ENCODE measurements at places on chromosomes 1 and 21. TPM values are rescaled to one million over a fixed set of nuclear protein-coding genes. Genes with fewer than 3 reads are reported as not detected.

Gene RPE65
- not detected for total RNA-seq

Gene KCNQ4
- 2.1 TPM for total RNA-seq

Gene PAPPA2
- total RNA-seq, result 0.19 TPM

Gene TSACC
- not detected for total RNA-seq

Gene HORMAD1
- 0.92 TPM for total RNA-seq

Gene EPHX1
- 230 TPM for total RNA-seq

Gene KIF26B
- total RNA-seq, result 0.50 TPM

GRCh38 chr1:151885479-151885878 lies 23.8 kb downstream of the THEM4 start:
- DNase-seq, result no peak

GRCh38 chr1:54371942-54372275 lies 34.3 kb downstream of the SSBP3 start:
- DNase-seq, result no peak

- peak; percentile 83 for DNase-seq
These were observed 44.0 kb downstream of the YARS1 start for GRCh38 chr1:32773018-32773763.

DNA sequence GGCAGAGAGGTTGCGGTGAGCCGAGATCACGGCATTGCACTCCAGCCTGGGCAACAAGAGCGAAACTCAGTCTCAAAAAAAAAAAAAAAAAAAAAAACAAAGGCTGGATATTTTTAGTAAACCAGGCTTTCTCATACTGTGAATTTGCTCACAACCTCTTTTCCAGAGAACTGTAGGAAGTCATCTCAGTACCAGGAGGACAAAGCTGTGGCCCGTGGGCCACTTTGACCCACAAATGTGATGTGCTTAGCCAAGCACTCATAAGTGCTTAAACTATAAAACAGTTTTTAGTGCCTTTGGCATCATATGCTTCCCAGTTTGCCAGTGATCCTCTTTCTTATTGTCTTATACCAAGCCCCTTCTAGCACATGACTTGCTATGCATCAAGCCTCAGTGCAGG lies 46.5 kb downstream of the RNF11 start:
- no peak for DNase-seq

DNA sequence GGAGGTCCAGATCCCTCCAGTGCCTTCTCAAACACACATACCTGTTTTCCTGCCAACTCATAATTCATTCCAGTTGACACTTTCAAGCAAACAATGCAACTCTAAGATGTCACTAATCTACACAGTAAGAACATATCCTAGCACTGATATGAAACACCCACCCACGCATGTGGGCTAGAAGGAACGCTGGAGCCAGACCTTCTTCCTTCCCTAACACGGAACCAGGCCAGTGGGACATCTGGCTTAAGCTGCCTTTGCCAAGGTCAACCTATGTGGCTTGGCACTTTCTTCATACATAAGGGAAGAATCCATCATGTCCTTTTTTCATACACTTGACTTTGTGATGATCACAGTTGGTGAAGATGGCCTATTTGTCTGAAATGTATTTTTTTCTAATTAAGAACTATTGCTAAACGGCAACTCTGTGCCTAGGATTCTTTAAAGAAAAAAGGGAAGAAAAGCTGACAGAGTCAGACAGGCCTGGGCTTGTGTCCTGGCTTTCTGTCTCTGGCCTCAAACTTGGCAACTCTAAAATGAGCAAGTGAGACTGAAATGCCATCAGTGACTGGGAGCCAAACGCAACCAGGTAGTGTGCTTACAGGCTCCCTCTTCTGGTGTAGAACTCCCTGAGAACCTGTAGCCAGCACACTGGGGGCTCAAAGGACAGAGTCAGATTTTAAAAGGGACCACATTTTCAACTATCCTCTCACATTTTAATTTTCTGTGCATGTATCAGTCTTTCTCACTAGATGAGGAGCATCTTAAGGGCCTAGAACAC lies 92.6 kb upstream of the BEND5 start:
- no peak for DNase-seq

GRCh38 chr1:215426101-215426500 lies 141.0 kb upstream of the KCTD3 start:
- DNase-seq, result no peak

DNA sequence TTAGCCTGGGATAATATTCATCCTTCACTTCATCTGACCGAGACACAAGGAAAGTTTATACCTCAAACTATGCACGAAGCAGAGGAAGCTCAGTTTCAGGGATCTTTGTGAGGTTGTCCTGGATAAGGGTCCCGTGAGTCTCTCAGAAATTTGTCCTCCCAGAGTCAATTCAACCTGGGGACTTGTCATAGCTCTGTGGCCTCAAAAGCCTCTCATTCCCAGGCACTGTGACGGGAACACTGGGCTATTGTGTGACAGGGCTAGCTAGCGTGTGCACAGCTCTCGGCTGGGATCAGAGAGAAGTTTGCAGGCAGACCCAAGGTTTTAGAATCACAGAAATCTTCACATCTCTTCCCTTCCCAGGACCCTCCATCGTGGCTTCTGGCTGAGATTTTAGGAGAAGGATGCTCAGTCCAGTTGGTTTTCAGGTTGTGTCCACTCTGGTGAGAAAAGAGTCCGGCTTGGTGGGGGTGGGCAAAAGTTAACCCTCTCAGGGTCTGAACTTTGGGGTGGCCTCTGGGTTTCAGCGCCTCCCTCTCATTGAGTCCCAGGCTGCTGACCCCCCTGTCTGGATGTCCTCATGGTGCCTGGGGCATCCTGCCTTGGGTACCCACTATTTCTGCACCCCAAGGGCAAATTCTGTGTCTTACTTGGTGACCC lies 20.4 kb upstream of the LBR start:
- no peak for DNase-seq

DNA sequence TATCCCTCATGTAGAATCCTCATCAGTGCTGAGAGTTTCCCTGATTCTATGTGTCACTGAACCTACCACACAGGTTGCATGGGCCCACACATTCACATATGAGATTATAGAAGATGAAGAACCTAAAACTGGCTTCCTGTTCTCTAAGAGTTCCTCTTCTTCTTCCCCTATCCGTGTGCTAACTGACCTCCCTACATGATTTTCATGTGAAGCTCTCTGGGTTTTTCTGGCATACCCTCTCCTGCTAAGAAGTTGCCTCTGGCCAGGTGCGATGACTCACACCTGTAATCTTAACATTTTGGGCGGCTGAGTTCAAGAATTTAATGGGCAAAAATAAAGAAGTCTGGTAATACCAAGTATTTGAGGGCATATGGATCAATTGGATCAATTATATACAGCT lies 5.5 kb upstream of the CD244 start:
- DNase-seq, result no peak

GRCh38 chr21:46052703-46053651 lies 44.9 kb upstream of the COL6A2 start:
- DNase-seq, result no peak

- no peak for DNase-seq
These were observed 32.7 kb downstream of the MRPS6 start for GRCh38 chr21:34105947-34106541.

- no peak for DNase-seq
These were observed 8.6 kb upstream of the EDN2 start for GRCh38 chr1:41493117-41493536.

- DNase-seq, result no peak
These were observed 3.6 kb upstream of the PRRX1 start for GRCh38 chr1:170660281-170660713.

DNA sequence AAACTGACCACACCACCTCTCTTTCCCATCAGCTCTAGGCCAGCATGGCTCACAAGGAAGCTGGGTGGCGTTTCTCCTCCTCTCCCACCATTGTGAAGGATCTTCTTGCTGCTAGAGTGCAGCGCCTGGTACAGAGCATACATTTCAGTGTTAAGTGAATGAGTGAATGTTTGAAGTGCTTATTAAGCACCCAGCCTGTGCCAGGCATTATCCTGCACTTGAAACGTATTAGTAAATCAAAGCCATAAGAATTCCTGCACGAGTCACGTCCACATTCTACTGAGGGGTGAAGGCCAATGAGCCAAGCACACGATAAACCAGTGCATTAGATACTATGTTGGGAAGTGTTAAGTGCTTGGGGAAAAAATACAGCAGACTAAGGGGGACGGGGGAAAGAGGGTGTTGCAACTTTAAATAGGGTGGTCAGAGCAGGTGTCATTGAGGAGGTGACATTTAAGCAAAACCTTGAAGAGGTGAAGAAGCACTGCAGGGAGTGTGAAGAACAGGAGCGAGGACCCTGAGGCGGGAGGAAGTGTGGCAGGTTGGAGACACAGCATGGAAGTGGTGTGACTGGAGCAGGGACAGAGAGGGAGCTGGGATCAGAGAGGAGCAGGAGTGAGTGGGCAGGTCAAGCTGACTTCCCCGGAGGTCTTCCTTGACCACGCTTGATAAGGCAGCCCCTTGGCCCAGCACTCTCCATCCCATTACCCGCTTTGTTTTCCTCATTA lies 48.5 kb upstream of the LRRN2 start:
- no peak for DNase-seq

- no peak for DNase-seq
These were observed 259.6 kb upstream of the ST6GALNAC5 start for GRCh38 chr1:76607717-76608116.

All from liver (tissue), 10 donors.